AG08395 (cell line): ENCODE measurements at places on chromosomes 2 and 18.

DNA sequence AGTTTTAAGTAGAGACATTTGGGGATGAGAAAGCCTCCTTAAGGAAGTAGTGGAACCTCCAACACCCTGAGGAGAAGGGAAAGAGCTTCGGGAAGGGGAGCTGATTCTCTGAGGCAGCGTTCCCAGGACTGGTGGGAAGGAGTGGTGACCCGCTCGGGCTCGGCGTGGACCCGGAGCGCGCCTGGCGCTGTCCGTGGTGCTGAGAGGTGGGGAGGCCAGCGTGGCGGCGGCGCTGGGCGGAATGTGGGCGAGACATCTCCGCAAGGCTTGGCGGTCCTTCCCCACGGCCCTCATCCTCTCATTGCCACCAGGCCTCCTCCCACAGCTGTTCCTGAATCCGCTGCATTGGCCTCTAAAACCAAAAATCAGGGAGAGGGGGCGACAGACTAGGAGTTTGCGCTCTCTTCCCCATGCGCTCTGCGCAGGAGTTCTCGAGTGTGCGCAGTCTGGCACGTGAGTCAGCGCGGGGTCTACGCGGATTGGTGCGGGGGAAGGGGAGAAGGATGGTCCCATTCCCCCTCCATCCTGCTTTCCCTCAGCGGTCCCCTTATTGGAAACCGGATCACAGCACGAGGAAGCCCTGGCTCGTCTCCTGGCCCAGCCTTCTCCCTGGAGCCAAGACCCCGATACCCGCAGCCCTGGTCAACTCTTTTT lies 857 bp downstream of the RESP18 start:
- peak; percentile 64 for DNase-seq

- DNase-seq: peak; percentile 38
These were observed 101.9 kb downstream of the CDH20 start for GRCh38 chr18:61435064-61435652.

DNA sequence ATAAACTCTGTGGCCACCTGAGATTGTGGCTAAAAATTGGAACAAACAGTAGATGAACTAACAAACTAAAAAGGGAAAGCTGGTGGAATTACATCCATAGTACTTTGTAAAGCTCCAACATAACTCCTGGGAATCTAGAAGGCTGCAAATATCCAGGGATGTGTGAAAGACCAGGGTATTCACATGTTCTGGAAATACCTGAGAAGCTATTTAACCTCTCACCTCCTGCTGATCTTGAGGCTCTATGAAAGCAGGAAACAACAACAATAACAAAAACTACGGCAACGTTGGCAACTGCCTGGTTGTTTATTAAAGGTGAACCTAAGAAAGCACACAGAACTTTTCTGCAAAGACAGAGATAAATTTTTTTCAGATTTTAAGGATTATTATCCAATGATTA lies 171.3 kb downstream of the CCDC178 start:
- no peak for DNase-seq

DNA sequence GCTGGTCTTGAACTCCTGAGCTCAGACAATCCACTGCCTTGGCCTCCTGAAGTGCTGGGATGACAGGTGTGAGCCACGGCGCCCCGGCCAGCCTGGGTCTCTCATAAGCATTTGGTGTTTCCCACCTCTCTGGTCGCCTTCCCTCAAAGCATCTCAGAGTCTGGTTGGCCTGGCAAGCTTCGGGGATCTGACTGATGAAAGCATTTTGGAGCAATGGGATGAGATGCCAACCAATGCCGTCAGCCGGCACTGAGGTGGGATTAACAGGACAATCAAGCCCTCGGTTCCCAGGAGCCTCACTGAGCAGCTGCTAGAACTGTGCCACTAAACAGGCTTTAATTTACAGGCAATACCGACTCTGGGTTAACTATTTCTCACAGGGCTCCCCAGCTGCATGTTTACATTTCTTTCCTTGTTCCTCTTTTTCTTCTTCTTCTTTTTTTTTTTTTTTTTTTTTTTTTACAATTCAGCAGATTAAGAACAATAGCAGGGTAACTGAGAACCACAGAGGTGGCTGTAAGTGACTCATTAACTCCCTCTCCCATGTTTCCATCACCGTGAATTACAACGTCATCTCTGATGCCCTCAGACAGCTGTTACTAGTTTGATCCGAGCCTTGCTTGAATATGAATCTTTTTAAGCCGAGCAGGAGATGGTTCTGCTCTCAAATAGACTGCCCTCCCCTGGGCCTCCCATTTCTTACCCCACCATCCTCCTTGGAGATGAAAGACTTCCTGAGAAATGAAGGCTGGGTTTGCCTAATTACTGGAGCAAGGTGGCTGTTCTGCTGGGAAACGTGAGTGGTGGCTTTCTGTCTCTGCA lies 37.9 kb downstream of the ODC1 start:
- DNase-seq: no peak

GRCh38 chr2:58479535-58480140 lies 238.5 kb upstream of the FANCL start:
- DNase-seq: no peak

GRCh38 chr2:61705625-61706024 lies 148.2 kb downstream of the FAM161A start:
- DNase-seq: no peak

GRCh38 chr2:26170795-26171194 lies 2.1 kb upstream of the GAREM2 start:
- no peak for DNase-seq

DNA sequence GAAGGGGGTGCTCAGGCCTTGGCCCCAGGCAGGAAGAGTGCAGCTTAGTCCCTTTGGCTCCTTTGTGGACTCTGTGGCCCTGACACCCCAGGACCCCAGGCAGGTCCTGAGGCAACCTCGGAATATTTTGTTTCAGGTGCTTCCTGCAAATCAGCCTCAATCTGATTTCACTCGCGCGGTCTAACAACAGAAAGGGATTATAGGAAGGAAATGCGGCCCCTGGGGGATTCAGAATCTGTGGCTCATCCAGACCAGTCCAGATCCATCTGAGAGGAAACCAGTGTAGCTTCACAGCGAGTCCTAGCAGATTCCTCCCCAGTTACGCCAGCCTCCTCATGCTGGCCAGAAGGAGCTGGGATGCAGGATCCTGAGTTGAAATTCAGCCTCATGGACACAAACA lies 59.5 kb upstream of the YWHAQ start:
- peak; percentile 55 for DNase-seq

DNA sequence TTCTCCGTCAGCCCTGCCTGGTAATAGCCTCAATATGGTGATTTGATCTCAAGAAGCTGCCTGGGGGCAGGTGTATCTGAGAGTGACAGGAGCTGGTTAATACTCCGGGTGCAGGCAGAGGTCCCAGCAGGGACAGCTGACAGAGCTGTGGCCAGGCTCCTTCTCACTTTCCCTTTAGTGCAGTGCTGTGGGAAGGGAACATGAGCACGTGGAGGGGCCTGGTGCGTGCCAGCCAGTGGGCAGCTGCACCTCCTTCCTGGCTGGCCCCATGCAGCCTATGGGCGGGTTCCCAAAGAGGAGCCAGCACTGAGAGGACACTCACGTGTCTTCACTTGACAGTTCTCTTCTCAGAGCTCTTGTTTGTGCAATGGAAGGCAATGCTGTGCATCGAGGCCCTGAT lies 9.1 kb downstream of the CNNM4 start:
- DNase-seq: no peak
